ENCODE measurements at places on chromosomes 11 and 22. TPM values are rescaled to one million over a fixed set of nuclear protein-coding genes. Genes with fewer than 3 reads are reported as not detected.

PLEKHB1 gene
- 34.0 TPM for total RNA-seq

KCNK7 gene
- 1.8 TPM for total RNA-seq

TSSK2 gene
- not detected for total RNA-seq

OR4S1 gene
- not detected for total RNA-seq

OR52L1 gene
- not detected for total RNA-seq

PNPLA5 gene
- 5.2 TPM for total RNA-seq

MIAT gene
- 77.0 TPM for total RNA-seq

NFAM1 gene
- 0.68 TPM for total RNA-seq

DRD4 gene
- 6.2 TPM for total RNA-seq

CRYBB2 gene
- not detected for total RNA-seq

LRRC74B gene
- not detected for total RNA-seq

KIAA1671 gene
- 22.6 TPM for total RNA-seq

RANBP1 gene
- 531 TPM for total RNA-seq

PLEKHA7 gene
- total RNA-seq, result 21.0 TPM

SCGB1D2 gene
- total RNA-seq, result not detected
